ENCODE measurements at places on chromosomes 11 and 22. TPM values are rescaled to one million over a fixed set of nuclear protein-coding genes. Genes with fewer than 3 reads are reported as not detected.

Gene ASCL3
- not detected for total RNA-seq

Gene PANX3
- not detected for total RNA-seq

Gene SLC22A9
- not detected for total RNA-seq

Gene MS4A15
- 0.10 TPM for total RNA-seq

Gene SLN
- total RNA-seq = not detected

Gene PKNOX2
- total RNA-seq = 2.2 TPM
